ENCODE measurements at places on chromosomes 11 and 22.
A peak's percentile ranks its signal among the peaks of the same experiment; 100 is the strongest.

GRCh38 chr11:130031945-130032344, 29.3 kb upstream of the PRDM10 start:
- DNase-seq = no peak

DNA sequence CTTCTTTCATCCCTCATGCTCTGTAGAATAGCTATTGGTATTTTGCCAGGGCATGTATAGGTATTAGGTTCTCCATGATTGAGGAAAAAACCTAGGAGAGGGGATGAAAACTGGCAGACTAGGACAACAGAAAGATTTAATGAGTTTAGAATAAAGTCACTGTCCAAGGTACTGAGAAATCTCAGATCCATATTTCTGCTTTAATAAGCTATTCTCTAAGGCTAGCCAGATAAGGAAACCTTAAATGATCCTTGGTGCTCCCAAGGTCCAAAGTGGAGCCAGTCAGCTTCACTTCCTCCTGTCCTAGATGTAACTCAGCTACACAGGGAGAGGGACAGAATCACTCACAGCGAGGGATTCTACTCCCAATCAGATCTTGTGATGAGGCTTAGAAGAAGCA, 13.7 kb upstream of the CSNK2A3 start:
- DNase-seq = no peak

DNA sequence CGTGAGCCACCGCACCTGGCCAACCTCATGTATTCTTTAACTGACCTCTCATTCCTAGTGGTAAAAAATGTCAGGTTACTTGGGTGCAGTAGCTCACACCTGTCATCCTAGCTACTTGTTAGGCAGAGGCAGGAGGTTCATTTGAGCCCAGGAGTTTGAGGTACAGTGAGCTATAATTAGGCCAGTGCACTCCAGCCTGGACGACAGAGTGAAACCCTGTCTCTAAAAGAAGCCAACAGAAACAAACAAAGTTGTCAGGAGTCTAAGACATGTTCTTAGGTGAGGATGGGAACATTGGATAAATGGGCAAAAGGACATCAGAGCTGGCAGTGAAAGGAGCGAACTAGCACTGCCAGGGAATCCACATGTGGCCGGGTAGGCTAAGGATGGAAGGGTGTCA, 18.1 kb downstream of the MADD start:
- DNase-seq = no peak

DNA sequence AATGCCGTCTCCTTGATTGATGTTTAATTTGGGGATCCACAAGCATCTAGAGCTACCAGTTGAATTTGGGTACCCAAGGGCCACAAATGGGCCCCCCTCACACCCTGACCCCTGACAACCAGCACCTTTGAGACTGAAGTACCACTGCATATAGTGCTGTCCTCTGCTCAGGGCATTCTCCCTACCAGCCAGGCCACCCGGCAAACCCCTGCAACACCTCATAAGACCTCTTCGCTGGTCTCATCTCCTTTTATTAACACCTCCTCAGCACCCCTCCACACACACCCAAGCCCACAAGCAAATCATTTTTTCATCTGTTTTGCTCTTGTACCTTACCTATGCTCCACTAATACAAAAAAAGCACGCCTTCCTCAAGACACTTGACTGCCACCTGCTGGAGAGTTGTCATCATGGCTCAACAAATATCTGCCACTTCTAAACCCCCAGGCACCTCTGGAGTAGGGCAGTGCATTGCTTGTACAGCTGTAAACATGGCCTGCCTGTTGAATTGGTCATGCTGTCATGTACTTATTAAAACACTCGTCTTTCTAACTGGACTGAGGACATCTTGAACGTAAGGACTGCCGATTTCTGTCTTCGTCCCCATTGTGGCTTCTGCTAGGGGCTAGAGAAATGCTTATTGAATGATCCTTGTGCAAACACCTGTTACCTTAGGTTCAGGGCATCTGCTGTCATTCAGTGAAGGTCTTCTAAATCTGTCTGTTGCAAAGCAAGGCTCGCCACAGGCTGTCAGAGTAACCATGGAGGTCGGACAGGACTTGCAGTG, 66.5 kb downstream of the BMAL1 start:
- DNase-seq = peak; percentile 36

DNA sequence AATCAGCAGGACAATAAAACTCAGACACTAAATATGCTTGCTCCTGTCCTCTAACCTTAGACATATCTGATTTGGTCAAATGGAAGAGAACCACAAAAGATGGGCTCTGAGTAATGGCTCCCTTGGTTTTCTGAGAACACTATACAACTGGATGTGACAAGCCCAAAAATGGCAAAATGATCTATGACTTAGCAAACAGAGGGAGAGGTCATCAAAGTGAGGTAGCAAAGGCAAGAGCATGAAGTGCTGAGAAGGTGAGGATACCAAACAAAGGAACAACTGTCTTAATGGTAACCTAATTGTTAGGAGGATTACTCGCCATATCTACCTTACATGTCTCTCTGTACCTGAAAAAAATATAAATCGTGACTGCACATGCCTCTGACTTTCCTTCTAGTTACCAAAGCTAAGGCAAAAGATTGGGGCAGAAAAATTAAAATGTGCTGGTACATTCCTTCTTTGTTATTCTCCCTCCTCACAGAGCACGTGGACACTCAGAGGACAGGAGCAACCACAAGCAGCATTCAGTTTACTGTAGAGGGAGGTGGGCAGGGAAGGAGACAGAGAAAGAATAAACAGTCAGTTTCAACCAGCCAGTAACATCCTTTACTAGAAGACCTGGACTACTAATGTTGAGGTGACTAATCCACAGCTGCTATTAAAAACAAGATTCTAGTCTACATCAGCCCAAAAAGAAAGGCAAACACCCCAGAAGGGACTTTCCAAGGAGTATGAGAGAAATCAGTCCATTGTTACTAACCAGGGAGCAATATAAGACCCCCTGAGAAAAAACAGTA, 88.8 kb downstream of the AMBRA1 start:
- DNase-seq = peak; percentile 10

GRCh38 chr22:43260331-43261231, 73.6 kb upstream of the TTLL12 start:
- DNase-seq = no peak

GRCh38 chr11:1055990-1056771, 18.5 kb upstream of the MUC2 start:
- DNase-seq = no peak

DNA sequence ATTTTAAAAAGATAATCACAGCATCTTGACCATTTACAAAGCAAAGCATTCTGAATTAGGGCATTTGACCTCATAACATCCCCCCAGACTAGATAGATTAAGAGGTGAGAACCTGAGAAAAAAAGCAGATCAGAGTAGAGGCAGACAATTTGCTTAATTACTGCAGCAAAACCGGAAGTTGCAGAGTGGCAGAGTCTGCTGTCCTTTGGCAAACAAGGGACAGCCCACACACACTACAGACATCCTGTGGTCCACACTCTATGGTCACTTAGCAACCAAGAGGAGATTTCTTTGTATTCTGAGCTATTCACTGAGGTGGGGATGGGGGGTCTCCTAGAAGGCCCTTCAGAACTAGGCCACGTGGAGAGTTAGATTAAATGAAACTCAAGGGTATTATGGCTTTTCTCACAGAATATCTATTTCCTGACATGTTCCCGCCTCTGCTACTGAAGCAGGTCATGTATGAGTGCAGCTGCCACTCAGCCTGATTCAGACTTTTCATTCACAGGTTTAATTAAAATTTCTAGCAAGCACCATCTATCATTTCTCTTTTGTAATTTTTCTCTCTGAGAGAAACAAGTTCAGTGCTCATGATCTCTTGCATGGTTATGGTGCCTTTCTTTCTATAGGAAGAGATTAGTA, 48.5 kb downstream of the SVIP start:
- no peak for DNase-seq

DNA sequence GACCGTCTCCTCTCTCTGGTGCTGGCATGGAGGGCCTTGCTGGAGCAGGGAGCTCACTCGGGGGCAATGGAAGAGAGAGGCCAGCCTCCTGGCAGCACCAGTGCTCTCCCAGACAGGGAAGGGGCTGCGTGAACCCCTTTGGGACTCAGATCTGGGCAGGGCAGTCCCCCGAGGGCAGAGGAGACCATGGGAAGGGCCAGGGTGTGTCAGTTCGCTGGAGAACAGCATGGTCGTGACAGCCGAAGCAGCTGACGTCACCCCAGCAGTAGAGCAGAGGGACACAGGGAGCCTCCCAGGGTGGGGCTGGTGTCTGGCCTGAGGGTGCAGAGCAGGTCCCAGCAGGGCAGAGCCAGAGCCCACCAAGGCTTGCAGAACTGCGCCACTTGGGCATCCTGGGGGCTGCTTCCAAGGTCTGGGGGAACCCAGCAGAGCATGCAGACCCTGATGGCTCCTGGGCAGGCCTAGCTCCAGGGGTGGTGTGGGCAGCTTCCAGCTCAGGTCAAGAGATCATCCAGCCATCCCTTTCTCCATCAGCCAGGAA, 71.0 kb upstream of the KCNQ1OT1 start:
- DNase-seq = no peak

DNA sequence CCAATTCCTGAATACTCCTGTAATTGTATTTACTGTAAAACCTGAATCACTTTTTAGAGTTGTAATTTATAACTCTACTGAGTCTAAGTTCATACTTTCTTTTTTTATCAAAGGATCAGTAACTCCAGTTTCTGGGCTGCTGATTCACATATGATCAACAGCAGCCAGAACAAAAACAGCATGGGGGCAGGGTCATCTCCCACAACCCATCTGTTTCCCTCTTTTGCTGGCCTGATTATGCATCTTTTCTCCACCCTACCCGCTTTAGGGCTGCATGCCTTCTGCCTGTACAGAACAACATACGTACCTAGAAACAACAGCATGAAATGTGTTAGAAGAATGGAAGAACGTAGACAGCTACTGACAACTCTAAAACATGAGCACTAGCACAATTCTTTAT, 76.0 kb downstream of the MRTFA start:
- no peak for DNase-seq

DNA sequence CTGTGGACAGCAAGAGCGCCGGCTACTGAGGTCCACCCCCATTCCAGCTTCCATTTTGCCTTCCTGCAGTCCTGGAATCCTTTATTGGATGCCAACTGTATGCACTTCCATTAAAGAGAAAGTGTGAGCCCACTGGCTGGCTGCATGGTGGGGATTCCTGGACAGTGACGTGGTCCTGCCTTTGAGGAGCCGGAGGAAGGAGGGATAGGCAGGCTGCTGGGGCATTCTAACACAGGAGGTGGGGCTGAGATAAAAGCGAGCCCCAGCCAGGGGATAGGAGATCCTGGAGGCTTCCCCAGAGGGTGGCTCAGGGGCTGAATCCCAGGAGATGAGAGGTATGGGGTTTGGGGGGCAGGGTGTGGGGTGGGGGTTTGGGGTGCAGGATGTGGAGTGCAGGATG, 984.7 kb downstream of the BRD1 start:
- no peak for DNase-seq

DNA sequence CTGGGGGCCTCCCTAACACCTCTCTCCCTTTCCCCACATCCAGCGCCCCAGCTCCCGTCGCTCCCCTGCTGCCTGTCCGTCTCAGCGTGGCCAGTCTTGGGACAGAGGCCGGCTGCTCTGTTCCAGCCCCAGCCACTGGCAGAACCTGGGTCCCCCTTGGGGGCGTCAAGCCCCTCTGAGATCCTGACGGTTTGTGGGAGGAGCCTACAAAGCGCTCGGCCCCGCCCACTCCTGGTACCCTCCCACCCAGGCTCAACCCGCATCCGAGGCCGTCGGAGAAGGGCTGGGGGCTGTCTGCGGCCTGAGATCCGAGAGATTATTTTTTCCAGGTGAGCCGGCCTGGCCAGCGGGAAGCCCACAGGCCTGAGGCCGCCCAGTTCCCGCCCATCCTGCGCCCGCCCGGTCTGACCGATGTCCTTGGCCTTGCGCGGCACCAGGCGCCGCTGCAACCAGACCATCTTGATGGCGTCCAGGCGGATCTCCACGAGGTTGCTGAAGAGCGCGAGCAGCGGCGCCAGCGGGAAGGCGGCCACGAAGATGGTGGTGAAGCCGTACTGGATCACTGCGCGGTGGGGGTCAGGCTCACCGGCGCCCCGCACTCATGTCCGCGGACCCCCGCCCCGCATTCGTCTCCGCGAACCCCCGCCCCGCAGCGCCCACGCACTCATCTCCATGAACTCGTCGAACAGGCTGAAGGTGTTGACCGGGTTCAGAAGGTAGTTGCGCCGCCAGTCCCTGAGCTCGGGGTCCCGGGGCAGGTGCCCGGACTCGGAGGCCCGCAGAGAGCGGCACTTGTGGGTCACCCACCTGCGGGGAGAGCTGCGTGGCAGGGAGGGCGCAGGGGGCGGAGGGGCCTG, 5.5 kb upstream of the SIGIRR start:
- no peak for DNase-seq

- no peak for DNase-seq
Measured at GRCh38 chr11:83317757-83318690, 31.9 kb upstream of the CCDC90B start.

DNA sequence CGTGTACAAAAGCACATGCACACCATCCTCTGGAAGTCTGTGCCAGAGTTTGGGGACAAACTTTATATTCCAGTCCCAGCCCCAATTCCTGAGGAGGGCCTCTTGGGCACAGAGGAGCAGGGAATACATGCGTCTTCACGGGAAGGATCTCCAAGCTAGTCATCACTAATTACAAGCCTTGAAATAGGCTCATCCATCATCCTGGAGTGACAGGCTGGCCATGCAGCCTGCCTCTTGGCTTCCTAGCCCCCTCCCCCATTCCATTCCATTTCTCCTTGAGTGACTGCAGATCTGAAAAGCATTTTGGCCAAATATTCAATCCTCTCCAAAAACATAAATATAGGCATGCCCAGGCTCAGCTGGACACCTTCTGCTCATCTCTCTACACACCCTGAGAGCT, 24.8 kb downstream of the SERPING1 start:
- no peak for DNase-seq

DNA sequence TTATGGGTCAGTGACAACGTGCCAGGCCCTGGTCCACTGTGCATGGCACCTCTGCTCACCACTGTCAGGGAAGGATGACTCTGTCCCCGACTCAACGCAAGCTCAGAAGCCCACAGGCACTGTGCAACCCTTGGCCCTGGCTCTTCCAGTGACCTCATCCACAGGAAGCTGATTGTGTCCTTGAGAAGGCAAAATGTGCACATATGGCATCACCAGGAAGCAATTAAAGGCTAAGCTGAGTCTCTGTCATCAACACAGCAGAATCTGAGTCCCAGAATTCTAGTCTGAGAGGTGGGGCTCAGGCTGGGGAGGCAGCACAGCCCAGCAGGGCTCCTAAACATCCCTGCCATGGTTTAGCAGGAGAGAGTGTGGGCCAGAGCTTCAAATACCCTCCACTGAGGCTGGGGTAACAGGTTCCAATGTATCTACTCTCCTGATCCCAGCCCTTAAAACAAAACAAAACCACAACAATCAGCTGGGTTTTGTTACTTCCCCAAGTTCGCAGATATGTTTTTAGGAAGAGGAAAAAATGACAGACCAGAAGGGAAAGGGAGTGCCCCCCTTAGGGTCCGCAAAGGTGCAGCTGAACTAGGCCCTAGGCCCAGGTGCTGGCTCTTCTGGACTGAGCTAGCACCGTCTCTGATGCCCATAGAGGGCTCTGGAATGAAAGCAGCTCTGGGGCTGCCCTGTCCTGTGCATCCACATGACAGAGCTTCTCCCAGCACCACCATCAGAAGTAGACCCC, 33.5 kb upstream of the GNAZ start:
- no peak for DNase-seq
